ENCODE measurements at places on chromosomes 1 and 21.

DNA sequence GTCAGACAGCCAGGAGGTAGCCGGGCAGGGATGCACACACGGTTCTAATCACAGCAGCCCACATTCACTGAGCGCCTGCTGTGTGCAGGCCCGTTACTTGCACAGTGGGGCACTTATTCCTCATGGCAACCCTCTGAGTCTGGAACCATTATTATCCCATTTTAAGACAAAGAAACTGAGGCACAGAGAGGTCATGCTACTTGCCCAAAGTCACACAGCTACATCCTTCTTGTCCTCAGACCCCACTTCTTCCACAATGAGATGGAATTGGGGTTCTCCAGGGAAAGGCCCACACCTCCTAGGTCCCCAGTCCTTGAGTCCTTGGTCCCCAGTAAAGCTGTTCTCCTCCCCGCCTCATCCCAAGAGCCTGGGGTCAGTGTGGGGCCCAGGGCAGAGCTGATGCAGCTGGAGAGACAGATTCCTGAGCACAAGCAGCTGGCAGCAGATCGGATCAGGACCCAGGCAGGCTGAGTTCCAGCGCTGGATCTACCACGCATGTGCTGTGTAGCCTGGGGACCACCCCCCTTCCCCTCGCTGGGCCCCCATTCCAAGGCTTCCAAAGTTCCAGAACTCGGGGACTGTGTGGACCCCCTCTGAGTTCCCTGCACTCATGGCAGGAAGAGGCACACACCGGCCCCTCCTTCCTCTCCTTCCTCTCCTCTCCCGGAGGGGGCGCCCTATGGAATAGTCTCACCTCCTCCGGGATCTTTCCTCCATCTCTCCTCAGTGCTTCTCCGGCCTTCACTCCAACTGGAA, 393.4 kb downstream of the MATN1 start:
- DNase-seq = no peak

DNA sequence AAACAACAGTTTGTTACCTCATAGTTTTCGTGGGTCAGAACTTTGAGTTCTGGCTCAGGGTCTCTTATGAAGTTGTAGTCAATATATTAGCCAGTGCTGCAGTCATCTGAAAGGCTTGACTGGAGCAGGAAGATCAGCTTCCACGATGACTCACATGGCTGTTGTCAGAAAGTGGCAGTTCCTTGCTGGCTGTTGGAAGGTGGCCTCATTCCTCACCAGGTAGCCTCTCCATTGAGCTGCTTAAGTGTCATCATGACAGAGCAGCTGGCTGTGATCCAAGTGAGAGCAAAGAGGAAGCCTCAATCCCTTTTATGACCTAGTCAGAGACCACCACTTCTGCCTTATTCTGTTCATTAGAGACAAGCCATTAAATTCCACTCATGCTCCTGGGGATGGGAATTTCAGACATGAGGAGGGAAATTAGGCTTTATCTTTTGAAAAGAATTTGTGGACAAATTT, 5.6 kb downstream of the OSBPL9 start:
- no peak for DNase-seq

- no peak for DNase-seq
Measured at GRCh38 chr1:208223136-208223535, 21.0 kb downstream of the PLXNA2 start.

- no peak for DNase-seq
Measured at GRCh38 chr1:228986093-228986904, 251.0 kb downstream of the RHOU start.

DNA sequence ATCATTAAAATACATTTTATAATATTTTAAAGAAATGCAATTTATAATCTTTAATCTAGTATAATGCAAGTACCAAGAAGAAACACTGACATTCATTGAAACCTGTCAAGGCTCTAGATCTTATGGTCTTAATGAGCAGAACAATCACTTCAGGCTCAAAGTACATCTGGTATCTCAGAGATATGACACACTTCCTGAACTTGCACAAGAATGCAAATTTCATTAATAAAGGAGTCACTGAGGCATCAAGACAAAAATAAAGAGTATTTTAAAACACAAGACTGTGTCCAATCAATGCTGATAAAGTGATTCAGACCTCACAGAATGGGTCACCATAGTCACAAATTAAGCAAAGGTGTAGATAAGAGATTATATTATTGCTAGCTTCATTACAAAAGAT, 178.1 kb downstream of the AK5 start:
- no peak for DNase-seq

GRCh38 chr1:180501865-180502360, 464 bp downstream of the ACBD6 start:
- DNase-seq = no peak

Measured in activated CD4-positive, alpha-beta T cell treated with anti-CD3 and anti-CD28 coated beads, Interleukin-2, amount 10 ng/mL, durations not matched to agents 7 days and 5 days (primary cell).